Karpas-422 (cell line): ENCODE measurements at places on chromosomes 2 and 18. TPM values are rescaled to one million over a fixed set of nuclear protein-coding genes. Genes with fewer than 3 reads are reported as not detected.

DNA sequence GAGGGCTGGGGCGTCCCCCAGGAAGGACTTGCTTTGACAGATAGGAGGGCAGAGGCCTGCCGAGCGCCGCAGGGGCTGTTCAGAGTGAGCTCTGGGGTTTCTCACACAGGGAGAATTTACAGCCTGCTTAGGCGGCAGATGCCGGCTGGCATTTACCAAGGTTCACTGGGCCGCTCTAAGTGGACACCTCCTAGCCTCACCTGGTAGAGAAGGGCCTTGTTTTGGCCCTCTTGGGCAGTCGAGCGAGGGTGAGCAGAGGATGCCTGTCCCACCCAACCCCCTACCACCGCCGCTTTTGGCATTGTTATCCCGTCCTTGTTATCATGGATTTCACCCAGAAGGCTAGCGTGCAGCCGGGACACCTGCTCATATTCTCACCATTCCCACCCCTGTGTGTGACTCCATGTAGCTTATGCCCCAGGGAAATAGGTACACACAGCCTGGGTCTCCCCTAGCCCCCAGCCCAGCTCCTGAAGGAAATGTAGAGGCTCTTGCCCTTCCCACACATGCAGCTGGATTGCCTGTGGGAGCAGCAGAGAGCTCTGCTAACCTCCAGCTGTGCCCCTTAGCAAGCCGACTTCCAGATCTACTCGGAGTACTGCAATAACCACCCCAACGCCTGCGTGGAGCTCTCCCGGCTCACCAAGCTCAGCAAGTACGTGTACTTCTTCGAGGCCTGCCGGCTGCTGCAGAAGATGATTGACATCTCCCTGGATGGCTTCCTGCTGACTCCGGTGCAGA, 52.4 kb downstream of the FAM168B start:
- H3K27me3 ChIP-seq = no peaks in the 10 kb centered on the region
- no peak overlapping the region for H3K27ac ChIP-seq
- no peaks in the 10 kb centered on the region for H3K4me1 ChIP-seq
- H3K36me3 ChIP-seq = no peaks in the 10 kb centered on the region
- no peak overlapping the region for H3K4me3 ChIP-seq

The TXNDC2 gene
- not detected in 2 replicates for total RNA-seq

GRCh38 chr2:128465246-128466170, 146.8 kb upstream of the HS6ST1 start:
- no peak for DNase-seq
- H3K27ac ChIP-seq = no peak overlapping the region
- H3K27me3 ChIP-seq = no peaks in the 10 kb centered on the region
- no peak overlapping the region for H3K4me3 ChIP-seq
- H3K36me3 ChIP-seq = no peaks in the 10 kb centered on the region
- H3K4me1 ChIP-seq = no peaks in the 10 kb centered on the region

- no peaks in the 10 kb centered on the region for H3K36me3 ChIP-seq
- H3K4me1 ChIP-seq = no peaks in the 10 kb centered on the region
- no peak for DNase-seq
- H3K27me3 ChIP-seq = no peaks in the 10 kb centered on the region
- H3K27ac ChIP-seq = no peak overlapping the region
Observed at GRCh38 chr18:9902832-9903231, 11.0 kb upstream of the VAPA start.

The MTLN gene
- total RNA-seq = 89.2 and 171 TPM in 2 replicates
